ENCODE measurements at places on chromosomes 7 and 10.

DNA sequence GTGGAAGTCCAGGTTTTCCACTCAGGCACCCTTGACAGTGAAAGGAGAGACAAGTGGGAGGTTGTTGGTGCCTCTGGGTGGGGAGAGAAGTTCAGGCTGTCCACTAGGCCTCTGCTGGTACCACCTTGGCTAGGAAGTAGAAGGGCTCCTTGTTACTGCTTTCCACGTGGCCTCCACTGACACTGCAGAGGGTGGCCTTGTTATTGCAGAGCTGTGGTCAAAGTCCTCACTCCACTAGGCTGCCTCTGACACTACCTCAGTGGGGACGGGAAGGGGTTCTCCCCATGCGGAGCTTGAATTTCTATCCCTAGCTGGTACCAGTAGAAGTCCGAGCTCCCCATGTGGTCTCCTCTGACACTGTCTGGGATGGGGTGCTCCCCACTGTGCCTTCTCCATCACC is 14.9 kb upstream of the STOX1 start:
- DNase-seq = no peak

- DNase-seq = no peak
These were observed 11.5 kb downstream of the EBF3 start for GRCh38 chr10:129952378-129953118.

- no peak for DNase-seq
These were observed 167.0 kb downstream of the CTTNBP2 start for GRCh38 chr7:117706210-117706609.

- DNase-seq = no peak
These were observed 2.3 kb upstream of the SH2B2 start for GRCh38 chr7:102284399-102284798.

GRCh38 chr7:88217675-88218428 is 2.0 kb downstream of the SRI start:
- DNase-seq = no peak

- DNase-seq = no peak
These were observed 14.7 kb downstream of the CNPY1 start for GRCh38 chr7:155531681-155532080.

- DNase-seq = no peak
These were observed 12.0 kb upstream of the CPXM2 start for GRCh38 chr10:123903621-123904020.

DNA sequence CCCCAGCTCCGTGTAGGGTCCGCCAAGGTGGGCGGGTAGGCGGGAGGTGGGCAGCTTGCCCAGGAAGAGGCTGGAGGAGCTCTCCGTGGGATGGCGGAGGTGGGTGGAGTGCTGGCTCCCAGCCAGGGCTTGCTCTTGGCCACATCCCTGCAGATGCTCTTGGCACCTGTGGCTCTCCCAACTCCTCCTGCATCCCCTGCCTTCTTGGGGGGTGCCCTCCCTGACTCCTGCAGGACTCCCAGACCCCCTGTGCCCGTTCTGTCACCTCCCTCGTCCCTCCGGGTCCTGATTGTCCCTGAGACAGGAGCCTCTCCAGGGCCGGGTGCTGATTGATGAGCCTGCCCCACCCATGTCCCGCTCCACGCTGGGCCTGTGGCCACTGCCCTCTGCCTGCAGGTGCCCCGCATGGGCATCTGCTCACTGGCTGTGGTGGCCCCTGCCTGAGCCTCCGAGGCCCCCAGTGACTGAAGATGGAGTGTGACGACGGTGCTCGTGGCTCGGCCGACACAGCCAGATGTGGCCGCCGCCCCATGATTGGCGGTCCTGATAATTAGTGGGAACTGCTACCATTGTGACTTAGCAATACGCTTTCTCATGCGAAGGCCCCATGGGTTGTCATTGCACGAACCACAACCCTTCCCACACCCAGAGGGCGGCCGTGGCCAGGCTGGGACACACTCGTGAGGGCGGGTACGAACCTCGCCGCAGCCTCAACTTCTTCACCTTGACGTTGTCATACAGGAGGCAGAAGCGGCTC is 23.6 kb downstream of the CFAP46 start:
- no peak for DNase-seq

Data from NCI-H1092 (cell line).